ENCODE measurements at places on chromosomes 13 and 19.

- no peak for DNase-seq
Observed at GRCh38 chr13:45479661-45480060, 14.9 kb downstream of the COG3 start.

DNA sequence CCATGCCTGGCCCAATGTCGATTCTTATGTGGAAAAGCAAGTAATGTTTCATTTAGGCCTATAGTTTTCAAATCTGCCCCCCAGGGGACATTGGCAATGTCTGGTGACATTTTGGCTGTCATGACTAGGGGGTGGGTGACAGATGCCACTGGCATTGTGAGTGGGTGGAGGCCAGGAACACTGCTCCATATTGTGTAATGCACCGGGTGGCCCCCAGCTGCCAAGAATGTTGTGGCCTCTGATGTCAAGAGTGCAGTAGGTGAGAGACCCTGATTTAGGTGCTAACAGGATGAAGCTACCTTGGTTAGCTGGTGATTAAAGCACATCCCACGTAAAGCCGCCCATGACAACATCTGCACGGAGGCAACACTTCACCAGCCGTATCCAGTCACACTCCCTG, 10.8 kb downstream of the C19orf44 start:
- DNase-seq = no peak

GRCh38 chr13:54989418-54989817, 1960.8 kb downstream of the OLFM4 start:
- DNase-seq = no peak

DNA sequence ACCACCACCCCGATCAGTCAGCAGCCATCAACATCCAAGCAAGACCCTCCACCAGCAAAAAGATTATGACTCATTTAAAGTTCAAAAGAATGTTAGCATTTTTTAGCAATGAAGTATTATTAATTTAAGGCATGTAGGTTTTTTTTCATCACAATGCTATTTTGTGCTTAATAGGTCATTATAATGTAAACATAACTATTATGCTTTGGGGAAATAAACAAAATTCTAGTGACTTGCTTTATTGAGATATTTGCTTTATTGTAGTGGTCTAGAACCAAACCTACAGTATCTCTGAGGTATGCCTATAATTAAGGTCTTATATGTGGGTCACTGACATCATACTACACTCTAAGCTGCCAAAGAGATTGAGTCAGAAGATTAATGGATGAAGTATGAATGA, 20.0 kb downstream of the KLF12 start:
- DNase-seq = no peak

GRCh38 chr19:40511487-40511886, 44.7 kb downstream of the SPTBN4 start:
- DNase-seq = no peak

DNA sequence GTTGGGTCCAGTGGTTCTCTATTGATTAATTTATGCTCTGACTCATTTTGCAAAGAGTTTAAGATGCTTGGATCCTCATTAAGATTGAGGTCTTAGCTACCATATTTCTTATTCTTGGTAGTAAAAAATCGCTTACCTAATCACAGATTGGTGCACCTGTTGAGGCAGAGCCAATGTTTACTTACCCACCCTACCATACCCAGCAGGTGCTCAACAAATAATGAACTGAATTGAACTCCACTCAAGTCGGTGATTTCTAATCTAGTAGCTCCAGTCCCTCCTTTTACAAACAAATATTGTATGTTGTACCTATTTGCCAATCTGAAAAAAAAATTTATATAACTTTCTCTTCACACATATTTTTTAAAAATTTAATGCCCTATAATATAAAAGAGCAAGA, 361.0 kb downstream of the FGF14 start:
- DNase-seq = no peak

GRCh38 chr13:100458673-100459072, 129.9 kb downstream of the GGACT start:
- DNase-seq = no peak

DNA sequence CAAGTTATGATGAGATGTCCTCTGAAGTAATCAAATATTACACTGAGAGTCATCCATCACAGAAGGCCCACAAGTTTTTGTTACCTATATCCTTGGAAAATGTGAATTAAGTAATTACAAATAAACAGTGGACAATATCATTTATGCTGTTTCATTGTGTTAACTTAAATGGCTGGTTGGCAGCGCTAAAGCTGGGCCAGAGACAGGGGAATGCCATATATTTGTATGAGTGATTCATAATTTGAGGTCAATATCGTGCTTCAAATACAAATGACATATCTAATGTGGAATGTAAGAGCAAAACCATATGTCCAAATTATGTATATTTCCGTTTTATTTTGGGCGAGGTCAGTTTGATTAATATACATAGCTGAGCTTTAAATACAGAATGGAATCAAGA, 1556.2 kb downstream of the SLITRK5 start:
- no peak for DNase-seq

- DNase-seq = peak; percentile 93
Observed at GRCh38 chr19:44401139-44402115, at the start of gene ZNF285. TSS of gene ZNF285 (minus strand) at chr19:44401608. CDS start at chr19:44397213, 4,395 bp downstream.

DNA sequence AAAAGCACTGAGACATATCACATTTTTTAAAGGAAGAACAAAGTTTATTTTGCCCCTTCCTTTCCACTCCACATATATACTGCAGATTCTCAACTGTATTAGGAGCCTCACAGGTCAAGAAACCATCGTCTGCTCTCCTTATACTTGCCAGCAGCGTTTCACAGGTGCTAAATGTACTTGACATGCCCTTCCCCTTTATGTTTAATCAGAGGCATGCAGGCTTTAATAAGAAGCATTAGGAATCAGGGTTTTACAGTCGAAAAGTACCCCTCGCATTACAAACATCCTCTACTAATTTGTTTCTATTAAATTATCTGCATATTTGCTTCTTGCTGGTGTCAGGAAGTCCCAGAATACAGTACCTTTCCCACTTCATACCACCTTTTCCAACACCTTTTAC, 3.7 kb upstream of the RAP2A start:
- DNase-seq = no peak

DNA sequence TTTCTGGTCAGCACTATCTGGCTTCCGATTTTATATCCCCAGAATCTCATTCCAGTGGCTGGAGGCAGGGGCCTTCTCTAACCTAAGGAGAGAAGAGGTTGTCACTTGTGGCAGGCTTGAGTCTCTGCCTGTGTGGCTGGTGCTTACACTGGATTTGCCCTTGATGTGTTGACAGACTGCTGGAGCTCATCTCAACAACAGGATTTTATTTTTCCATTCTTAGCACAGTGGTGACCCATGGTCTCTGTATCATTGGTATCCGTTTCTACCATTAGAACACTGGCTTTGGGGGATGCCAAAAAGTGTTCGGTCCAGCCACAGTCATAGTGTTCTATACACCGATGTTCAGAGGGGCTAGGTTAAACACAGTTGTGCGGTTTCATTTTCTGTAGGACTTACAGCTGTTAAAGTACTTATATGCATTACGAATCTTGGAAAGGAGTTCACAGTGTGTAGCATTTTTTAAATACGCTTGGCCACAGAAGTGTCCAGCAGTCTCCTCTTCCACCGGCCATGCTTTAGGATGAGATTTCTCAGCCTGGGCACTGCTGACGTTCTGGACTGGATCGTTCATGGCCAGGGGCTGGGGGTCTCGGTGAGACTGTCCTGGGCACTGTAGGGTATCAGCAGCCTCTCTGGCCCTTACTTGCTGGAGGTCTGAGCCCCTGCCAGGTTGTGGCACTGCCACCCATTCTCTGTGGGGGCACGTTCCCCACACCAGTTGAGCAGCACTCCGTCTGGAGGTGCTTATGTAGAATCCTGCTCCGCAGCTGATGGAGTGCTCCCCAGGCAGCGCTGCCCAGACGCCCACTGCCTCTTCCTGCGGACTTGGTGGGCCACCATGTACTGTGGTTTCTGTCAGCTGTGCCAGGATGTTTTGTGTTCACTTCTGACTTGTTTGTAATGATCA, 41.4 kb upstream of the TEX29 start:
- no peak for DNase-seq

GRCh38 chr19:57949702-57950101, 2.2 kb upstream of the ZNF256 start:
- no peak for DNase-seq

DNA sequence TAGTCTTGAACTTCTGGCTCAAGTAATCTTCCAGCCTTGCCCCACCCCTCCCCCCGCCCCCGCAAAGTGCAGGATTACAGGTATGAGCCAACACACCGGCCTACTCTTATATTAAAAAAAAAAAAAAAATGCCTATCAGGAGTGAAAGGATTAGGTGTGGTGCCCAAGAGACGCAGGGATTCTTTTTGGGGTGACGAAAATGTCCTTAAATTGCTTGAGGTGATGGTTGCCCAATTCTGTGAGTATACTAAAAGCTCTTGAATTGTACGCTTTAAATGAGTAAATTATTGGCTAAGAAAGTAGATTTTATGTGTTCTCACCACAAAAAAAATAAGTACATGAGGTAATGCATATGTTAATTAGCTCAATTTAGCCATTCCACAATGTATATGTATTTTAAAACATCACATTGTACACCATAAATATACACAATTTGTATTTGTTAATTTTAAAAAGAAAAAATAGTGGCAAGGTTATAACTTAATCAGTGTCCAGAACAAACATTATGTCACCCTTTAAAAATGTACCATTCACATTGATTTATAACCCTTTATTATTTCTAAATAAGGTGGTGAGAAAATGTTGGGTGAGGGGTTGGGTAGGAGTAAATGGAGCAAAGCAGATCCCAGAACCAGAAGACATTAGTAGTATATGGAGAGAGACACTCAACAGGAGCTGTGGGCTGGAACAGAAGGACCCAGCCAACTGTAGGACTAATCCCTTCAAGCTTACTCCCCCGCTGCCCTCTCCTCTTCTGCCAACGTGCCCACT, 3.9 kb downstream of the IGSF23 start:
- DNase-seq = no peak

DNA sequence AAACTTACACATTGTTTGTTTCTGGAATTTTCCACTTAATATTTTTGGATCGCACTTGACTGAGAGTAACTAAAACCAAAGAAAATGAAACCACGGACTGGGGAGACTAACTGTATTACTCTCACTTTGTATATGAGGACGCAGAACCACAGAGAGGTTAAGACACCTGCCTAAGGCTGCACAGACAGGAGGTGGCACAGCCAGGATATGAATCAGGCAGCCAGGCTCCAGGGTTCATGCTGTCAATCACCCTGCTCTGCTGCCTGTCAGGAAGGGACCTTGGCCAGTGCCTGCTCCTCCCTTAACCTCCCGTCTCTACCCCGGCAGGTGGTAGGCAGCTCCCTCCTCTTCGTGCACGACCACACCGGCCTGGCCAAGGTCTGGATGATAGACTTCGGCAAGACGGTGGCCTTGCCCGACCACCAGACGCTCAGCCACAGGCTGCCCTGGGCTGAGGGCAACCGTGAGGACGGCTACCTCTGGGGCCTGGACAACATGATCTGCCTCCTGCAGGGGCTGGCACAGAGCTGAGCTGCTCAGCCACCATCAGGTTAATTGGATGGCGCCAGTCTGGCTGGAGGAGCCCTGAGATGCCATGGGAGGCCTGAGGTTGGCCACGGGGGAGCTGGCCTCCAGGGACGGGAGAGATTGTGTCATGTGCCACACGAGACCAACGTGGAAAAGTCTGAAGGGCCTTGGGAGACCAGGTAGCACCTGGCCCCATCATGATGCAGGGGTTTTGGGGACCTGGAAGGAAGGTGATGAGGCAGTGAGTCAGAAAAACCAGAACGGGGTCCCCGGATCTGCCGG, 11.0 kb downstream of the ACTMAP start:
- no peak for DNase-seq

GRCh38 chr13:111313911-111314425, 6.5 kb upstream of the TEX29 start:
- no peak for DNase-seq

DNA sequence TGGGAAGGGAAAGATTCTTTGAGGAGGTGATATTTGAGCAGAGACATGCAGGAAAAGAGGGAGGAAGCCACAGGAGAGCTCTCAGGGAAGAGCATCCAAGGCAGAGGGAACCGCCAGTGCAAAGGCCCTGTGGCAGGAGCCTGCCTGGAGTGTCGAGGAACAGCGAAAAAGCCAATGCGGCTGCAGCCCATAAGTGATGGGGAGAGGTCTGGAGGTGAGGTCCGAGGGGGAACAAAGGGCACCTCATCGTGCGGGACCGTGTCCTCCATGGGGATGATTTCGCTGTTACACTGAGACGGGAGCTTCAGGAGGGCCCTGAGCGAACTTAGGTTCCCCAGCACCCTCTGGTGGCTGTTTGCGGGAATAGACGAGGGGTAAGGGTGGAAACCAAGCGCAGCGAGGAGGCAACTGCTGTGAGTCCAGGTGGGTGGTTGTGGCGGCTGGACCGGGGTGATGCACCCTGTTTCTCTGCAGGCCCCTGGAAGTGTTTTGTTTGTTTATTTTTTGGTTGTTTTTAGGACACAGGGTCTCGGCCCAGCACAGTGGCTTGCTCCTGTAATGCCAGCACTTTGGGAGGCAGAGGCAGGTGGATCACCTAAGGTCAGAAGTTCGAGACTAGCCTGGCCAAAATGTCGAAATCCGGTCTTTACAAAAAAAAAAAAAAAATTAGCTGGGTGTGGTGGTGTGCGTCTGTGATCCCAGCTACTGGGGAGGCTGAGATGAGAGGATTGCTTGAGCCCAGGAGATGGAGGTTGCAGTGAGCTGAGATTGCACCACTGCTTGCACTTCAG, 5.9 kb upstream of the EHD2 start:
- no peak for DNase-seq

DNA sequence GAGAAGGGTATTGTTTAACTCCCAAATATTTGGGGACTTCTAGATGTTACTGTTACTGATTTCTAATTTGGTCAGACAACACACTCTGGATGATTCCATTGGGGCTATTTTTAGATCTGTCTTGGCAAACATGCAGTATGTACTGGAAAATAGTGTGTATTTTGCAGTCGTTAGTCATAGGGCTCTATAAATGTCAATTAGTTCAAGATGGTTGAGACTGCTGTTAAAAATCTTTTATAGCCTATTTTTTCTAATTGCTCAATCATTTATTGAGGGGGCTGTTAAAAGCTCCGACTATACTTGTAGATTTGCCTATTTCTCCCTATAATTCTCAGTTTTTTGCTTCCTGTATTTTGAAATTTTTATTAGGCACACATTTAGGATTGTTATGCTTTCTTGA, 31.4 kb downstream of the PPP5C start:
- no peak for DNase-seq

GRCh38 chr19:18900700-18901481, 4.9 kb upstream of the CERS1 start:
- DNase-seq = no peak
